ENCODE measurements at places on chromosomes 7 and 10.

DNA sequence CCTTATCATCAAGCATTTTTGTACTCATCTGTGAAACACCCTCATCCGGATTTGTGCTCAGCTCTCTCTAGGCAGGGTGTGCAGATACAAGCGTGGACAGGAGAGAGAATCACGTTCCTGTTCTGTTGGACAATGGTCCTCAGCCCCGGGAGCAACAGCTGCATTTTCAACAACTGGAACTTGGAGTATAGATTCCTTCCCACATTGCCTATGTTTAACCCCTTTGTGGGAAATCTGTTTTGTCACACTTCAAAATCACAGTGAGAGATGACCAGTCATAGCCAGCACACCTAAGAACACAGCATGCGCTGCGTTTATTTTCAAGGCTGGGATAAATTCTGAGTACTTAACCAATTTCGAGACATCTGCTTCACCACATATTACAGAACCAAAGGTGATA is 32.5 kb downstream of the MAP3K8 start:
- no peak for DNase-seq

GRCh38 chr7:33707427-33707826 is 197.9 kb upstream of the BMPER start:
- no peak for DNase-seq

DNA sequence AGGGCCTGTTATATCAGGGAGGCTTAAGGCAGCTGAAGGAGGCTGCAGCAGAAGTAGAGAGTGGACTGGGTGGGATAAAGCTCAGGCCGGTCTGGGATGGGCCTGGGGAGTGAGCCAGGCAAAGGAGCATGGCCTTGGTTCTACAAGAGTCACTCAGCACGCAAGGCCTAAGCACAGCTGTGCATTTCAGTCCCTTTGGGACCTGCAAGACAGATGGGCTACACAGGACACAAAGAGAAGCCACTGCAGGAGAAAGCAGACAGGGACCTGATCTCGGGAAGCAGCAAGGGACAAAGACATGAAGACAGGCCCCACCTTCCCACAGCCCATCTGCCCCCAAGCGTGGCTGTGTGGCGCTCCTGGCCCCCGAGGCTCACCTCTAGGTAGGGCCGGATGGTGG is 29.4 kb downstream of the RRP12 start:
- DNase-seq: no peak

GRCh38 chr7:157974678-157975230 is 612.9 kb downstream of the PTPRN2 start:
- DNase-seq: no peak

GRCh38 chr10:8115618-8115980 is 61.1 kb downstream of the GATA3 start:
- no peak for DNase-seq

- DNase-seq: no peak
These were observed 10.8 kb upstream of the HSPA12A start for GRCh38 chr10:116752969-116753665.

DNA sequence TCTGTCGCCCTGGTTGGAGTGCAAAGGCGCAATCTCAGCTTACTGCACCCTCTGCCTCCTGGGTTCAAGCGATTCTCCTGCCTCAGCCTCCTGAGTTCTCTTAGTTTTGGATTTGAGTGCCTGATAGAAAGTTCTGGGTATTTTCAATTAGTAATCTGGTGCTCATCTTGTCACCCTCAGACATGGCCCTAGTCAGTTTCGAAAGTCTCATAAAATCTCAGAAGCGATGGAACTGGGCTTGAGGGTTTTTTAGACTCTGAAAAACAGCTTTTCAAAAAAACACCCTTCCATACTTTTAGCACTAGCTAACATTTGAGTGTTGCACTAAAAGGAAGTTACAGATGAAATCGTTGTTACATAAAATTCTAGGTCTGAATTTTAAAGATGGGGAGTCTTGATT is 9.4 kb upstream of the PIP4K2A start:
- DNase-seq: no peak

DNA sequence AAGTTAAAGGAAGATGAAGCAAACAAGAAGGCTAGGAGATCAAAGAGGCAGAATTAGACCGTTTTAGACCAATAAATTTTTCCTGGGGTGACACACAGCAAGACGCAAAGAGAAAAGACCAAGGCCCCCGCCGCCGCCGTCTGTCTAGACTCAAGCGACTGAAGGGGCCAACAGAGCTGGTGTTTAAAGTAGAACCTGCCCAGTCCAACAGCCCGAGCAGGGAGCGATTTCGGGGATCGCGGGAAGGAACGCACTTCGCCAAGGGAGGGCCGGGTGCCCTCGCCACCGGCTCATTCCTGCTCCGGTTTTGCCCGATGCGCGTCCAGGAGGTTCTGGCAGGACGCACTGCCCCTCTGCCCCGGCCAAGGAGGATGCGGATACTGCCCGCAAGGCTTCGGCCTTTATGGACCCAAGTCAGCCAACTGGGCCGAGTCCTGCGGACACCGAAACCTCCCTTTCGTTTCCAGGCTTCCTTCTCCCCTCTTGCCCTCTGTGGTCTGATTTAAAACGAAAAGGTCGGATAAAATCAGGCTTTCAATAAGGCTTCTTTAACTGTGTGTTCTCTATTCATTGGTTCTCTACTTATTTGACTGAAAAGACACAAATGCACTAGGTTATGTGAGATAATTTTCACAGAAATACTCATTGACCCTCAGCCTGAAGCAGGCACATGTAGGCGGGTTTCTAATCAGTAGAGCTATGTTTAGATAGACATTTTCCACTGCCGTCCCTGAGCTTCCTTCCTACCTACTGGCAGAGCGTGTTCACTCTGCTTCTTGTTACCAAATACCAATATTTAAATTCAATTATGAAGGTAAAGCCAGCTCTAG is 2.2 kb upstream of the HOXA7 start:
- DNase-seq: peak; percentile 6

Data from GDM1 (cell line).